ENCODE measurements at places on chromosomes 6 and 20. TPM values are rescaled to one million over a fixed set of nuclear protein-coding genes. Genes with fewer than 3 reads are reported as not detected.

- no peak for DNase-seq
These were observed 12.4 kb downstream of the PEDS1 start for GRCh38 chr20:50141018-50141675.

DNA sequence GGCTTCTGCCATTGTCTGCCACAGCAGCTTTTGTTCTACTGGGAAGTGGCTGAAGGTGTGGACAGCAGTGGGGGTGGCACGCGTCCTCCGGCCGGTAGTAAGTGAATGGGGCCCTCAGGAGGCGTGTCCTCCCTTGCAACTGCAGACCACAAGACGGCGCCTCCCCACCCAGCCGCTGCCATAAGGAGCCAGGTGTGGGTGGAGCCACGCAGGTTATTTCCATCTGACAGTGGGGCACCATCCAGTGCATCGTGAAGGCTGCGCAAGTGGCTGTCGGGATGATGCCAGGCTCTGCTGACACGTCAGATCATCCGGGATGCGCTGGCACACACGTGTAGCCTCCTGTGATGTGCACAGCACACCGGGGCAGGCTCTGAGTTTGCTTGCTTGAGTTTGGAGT is 379.7 kb downstream of the CDH4 start:
- no peak for DNase-seq

GRCh38 chr6:21438986-21439352 is 154.6 kb upstream of the SOX4 start:
- no peak for DNase-seq

DNA sequence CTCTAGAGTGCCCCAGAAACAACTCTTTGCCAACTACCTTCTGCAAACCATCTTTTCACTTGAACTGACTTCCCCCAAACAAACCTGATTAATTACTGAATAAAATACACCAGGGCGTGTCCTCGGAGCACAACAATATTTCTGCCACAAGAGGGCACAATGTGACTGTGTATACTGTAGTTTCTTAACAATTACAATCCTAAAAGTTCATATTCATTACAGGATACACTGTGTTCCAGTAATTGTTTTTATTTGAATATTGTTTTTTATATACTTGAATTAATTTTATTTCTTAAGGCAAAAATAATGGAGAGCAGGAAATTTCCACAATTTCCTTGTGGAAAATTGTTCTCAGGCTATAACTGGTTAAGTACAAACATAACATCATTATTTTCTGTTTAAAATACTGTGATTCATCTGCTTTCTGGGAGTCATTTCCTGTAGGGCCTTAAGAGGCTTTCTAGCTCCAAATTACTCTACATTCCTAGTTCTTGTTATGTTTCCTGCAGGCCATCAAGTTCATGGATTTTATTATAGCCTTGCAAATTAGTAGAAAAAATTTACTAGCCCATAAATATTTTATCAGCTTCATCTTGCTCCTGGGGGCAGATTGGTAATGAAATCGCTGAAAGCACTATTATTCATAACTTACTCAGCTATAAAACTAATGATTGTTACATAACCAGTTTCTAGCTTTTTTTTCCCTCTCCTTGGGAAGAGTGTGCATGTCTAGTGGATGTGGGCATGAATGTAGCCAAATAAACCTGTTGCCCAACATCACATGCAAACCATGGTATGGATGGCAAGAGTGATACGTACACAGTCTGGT is 51.9 kb upstream of the SLC22A16 start:
- peak; percentile 39 for DNase-seq

GRCh38 chr6:26232940-26233648 is 131.9 kb upstream of the BTN3A2 start:
- no peak for DNase-seq

DNA sequence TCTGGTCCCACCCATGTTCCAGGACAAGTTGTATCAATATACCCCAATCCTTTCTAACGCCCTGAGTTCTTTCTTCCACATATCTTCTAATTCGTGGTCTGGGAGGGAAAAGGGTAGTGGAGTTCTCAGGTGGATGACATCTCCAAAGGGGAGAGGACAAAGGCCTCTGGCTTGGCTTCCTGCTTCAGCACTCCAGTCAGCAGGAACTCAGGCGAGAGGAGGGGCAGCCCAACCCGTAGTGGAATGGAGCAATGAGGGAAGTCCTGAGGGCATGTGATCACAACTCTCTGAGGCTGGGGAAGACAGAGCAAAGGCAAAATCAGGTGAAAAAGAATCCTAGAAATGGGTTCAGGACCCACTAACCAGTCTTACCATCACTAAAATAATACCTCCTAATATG is 9.6 kb upstream of the NRM start:
- no peak for DNase-seq

DNA sequence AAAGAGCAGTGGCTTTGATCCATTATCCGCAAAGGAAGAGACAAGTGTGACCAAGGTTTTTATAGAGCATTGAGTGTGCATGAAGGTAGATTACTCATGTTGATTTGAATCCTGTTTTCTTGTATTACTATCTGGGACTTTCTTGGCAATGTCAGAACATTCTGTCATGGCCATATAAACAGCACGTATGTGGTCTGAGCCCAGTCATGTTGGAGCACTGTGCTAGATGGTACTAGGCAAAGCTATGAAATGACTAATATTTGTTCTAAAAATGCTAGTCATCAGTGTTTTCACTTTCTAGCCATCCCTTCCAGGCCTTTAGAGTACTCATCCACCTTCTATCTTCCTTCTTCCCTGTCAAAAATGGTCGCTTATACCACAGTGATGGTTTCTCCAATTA is 278.6 kb upstream of the FLRT3 start:
- DNase-seq = no peak

GRCh38 chr20:32479697-32480171 is 105.4 kb downstream of the NOL4L start:
- no peak for DNase-seq

DNA sequence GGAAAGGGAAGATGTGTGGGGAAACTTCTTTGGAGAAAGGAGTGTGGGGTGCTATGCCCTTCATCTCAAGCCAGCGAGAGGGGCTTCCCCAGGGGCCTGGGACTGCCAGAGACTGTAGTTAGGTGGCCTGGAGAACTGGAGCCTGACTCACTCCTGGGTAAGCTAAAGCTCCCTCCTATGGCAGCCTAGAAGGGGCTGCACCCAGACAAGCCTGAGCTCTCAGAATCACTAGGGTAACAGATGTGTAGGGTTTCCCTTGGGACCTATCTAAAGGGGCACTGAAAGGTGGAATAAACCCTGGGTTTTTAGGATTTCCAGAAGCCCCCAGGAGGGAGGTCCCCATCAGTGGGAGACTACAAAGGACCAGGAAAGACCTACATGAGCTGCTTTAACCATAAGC is 1.6 kb upstream of the ARMC2 start:
- no peak for DNase-seq

DNA sequence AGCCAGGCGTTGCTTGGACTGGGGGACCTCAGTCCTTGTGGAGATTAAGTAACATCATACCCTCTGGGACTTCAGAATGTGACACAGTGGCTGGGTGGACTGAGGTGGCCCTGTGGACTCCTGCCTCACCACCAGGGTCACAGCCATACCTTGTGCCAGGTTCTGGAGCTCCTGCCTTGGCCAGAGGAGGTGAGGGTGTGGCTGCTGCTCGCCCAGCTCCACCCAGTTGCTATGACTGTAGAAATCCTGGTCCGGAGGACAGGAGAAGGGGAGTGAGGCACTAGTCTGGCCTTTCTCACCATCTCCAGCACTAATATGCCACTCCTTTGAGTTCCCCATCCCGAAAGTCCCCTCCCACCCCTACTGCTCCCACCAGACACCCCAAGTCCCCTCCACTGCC is 1.9 kb downstream of the VWA7 start:
- no peak for DNase-seq

DNA sequence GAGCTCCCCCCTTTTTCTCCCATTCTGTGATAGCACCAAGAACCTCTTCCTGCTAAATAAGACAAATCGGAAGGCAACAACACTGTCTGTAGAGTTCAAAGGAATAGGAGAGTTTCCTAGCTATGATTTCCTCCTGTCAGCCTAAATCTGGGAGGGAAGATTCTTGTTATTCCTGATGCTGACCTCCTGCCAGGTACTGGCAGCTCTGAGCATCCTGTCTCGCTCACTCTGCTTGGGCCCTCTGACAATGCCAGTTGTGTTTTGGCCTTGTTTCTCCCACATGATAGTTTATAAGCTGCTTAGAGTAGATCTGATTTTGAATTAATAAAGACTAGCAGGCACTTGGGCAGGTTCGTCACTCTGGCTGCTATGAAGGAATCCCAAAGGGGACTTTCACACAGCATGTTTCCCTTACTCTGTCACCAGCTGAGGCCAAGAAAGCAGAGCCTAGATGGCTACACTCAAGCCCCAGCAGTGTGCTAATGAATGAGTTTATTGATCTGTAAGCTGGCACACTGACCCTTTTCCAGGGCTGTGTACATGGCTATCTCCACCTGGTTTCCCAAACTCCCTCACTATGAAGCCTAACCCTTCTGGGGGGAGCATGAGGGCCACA is 52.3 kb downstream of the UQCC1 start:
- no peak for DNase-seq

GRCh38 chr20:63664861-63665594 is 6.9 kb downstream of the RTEL1 start:
- no peak for DNase-seq

- DNase-seq = no peak
These were observed 113.3 kb downstream of the TASP1 start for GRCh38 chr20:13525225-13525940.

DNA sequence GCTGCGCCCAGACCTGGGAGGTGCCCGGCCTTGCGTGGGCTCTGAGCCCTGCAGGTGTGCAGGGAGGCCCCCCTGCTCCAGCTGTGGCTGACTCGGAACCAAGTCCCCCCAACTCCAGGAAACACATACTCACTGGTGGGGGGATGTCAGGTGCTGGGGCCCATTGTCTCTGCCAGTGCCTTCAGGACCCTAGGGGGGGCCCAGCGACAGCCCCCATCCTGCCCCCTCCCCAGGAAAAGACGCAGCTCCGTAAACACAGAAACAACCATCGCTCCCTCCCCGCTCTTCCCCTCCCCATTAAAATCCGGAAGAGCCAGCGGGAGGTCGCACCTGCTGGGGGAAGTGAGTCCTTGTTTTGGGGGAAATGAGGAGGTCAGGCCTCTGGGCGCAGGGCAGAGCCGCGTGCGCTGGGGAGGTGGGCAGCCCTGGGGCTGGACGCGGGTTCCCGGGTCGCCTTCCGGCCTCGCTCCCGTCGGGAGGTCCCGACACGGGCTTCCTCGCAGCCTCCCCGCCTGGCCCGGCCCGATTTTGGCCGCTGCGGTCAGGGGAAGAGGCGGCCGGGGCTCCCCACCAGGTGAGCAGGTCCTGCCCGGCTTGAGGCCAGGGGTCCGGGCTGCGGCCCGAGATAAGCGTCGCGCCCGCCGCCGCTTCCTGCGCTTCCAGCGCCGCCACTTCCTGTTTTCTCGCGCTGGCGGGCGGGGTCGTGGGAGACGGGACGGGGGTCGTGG is 6.2 kb downstream of the C20orf204 start:
- no peak for DNase-seq

DNA sequence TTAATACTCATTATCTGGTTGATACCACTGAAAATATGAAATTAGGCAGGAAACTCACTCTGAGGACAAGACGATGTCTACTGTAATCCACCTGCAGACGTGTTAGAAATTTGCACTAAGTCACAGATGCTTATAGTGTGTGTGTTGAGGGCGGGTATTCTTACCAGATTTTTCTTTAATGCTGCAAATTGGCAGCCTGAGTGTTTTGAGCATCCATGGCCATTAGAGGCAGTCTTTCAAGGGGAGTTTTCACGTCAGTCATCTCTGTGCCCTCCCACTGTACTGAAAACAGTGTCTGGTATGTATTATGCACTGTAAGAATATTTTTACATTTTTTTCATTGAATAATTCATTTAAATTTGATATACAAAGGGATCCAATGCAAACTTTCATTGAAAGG is 266.5 kb upstream of the QKI start:
- DNase-seq = no peak

- DNase-seq = no peak
These were observed 30.2 kb downstream of the RANBP9 start for GRCh38 chr6:13681305-13682061.

- DNase-seq = no peak
These were observed 215.9 kb downstream of the TAF4 start for GRCh38 chr20:61849822-61850221.

GRCh38 chr6:5367510-5367909 is 106.2 kb downstream of the FARS2 start:
- DNase-seq = no peak

DNA sequence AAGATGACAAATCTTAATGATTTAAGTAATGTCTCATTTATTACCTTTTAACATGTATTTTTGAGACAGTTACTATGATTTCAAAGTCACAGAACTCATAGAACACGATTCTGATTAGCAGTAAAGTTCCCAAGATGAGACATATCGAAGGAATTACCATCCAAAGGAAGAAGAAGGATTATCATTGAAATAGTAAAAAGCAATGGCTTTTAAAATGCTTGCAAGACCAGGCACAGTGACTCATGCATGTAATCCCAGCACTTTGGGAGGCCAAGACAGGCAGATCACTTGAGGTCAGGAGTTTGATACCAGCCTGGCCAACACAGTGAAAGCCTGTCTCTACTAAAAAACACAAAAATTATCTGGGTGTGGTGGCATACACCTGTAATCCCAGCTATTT is 219.2 kb downstream of the KHDC1L start:
- DNase-seq = no peak

DNA sequence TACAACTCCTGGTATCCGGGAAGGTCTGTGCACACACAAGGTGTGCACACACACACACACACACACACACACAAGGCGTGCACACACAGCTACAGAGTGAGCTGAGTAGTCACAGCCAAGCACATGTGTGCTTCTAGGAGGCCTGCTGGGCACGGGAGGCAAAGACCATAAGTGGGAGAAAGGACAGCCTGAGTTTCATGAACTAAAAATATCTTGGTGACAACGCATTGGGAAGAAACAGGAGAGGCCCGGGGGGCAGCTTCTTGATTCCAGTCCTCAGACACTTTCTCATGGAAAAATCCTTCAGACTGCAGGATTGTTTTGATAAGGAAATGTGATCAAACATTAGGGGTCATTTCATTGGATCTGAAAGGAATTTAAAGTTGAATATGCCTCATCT is 2.6 kb downstream of the TRAF3IP2 start:
- DNase-seq = peak; percentile 61

- DNase-seq = no peak
These were observed 22.1 kb downstream of the GSTA4 start for GRCh38 chr6:52972989-52973388.

The B3GAT2 gene
- 1.4 TPM for polyA plus RNA-seq

The BMP2 gene
- 13.7 TPM for polyA plus RNA-seq

The RNF144B gene
- polyA plus RNA-seq = 12.0 TPM

The STK38 gene
- polyA plus RNA-seq = 44.8 TPM

The RNF182 gene
- polyA plus RNA-seq = 5.4 TPM

The OPRM1 gene
- not detected for polyA plus RNA-seq

The KCNB1 gene
- polyA plus RNA-seq = 0.50 TPM

The NHSL1 gene
- polyA plus RNA-seq = 81.3 TPM

The VSX1 gene
- polyA plus RNA-seq = not detected

The GRM1 gene
- 0.09 TPM for polyA plus RNA-seq

The JAG1 gene
- polyA plus RNA-seq = 68.1 TPM

The CHRNA4 gene
- polyA plus RNA-seq = 0.24 TPM

The SLC22A23 gene
- polyA plus RNA-seq = 24.7 TPM

The TBXT gene
- polyA plus RNA-seq = not detected

The TMEM14B gene
- 137 TPM for polyA plus RNA-seq

The CD93 gene
- polyA plus RNA-seq = 161 TPM
